ENCODE measurements at places on chromosomes 6 and 20.

GRCh38 chr6:109474995-109475394, 8.0 kb downstream of the ZBTB24 start:
- no peak for DNase-seq

GRCh38 chr20:9215539-9215938, 146.7 kb downstream of the PLCB4 start:
- no peak for DNase-seq

- DNase-seq = no peak
Measured at GRCh38 chr20:8375898-8376297, 243.8 kb downstream of the PLCB1 start.

DNA sequence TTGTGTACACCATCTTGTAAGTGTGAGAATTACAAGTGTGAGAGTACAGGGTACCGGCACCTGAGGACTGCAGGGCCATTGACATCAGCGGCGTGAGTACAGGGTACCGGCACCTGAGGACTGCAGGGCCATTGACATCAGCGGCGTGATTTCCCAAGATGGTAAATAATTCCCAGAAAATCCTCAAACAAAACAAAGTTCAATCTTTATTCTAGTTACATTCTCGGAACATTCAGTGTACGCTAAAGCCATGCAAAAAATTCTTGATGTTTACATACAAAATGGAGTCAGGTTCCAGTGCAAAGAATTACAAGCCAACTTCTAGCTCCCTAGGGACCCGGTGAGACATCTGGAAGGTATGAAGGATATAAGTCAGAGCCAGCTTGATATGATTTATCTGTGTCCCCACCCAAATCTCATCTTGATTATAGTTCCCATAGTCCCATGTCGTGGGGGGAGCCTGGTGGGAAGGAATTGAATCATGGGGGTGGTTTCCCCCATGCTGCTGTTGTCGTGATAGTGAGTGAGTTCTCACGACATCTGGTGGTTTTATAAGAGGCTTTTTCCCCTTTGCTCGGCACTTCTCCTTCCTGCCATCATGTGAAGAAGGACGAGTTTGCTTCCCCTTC, 172.7 kb downstream of the TTLL2 start:
- DNase-seq = no peak

DNA sequence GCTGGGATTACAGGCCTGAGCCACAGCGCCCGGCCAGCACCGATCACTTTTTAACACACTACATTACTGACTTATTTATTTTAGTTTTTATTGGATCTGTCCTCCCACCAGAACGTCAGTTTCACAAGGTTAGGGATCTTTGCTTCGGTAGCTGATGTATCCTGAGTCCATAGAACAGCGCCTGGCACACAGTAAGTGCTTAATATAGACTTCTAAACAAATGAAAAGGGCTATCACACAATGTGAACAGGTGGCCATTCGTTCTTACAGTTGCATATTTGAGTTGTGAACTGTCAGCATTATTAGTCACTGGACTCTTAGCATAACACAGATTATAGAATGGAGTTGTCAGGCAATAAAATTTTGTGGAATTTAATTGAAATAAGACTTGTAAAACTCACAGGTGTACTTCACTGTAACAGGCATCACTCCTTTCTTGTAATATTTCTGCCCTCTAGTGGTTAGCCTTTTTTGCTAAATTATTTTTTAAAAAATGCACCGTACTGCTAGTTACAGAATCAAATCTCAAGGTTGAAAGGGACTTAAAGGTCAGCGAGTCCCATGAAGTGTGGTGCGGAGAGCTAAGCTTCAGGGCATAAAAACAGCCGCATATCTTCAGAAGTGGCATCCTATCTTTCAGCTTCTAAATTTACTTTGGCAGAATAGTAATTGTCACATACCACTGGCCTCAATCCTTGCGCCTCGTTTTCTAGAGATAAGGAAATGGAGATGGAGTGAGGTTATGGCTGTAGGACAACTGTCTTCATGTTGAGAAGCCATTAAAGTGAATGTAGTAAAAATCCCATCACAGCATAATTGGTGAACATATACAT, 3.4 kb upstream of the TBC1D7 start:
- DNase-seq = no peak

GRCh38 chr20:21430020-21430419, 32.7 kb upstream of the NKX2-4 start:
- no peak for DNase-seq

DNA sequence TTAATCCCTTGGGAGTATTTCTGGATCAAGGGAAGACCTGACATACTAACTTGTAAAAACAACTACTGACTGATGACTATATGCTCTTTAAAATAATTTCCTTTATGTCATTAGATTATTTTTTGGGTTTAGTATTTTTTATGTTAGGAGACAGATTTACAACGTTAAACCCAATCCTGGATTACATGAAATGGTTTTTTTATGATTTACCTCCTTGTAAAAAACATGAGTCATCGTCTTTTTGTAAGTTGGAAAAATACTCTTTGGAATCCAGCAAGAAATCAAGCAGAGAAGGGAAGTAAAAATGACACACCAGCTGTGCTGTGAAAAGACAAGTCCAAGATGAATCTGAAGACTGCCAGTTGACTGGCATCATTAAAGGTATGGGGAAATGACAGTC, 6.7 kb downstream of the STK4 start:
- DNase-seq = no peak

DNA sequence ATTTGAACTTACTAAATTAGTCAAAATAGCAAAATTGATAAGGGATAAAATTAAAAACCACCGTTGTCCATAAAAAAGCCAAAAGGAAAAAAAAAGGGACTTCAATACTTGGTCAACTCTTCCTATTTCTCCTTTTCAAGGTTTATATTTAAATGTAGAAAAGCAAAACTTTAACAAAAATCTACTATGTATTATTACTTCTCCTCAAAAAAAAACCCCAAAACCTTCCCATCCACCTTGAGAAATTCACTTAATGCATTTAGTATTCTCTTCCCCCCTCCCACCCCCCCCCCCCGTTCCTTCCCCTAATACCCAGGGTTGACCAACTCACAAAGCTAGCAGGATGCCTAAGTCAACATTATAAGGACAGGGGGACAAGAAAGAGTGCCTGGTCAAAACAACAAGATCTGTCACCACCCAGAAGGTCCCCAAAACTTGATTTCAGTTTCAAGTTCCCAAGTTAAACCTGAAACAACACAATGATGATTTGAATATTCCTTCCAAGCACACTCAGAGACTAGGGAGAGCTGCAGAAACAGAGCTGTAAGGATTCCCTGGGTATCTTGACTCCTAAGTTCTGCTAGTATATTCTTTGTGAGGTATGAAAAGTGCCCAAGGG, 14.6 kb downstream of the GMDS start:
- no peak for DNase-seq

- DNase-seq = no peak
Measured at GRCh38 chr6:168363811-168364792, 44.5 kb upstream of the DACT2 start.

DNA sequence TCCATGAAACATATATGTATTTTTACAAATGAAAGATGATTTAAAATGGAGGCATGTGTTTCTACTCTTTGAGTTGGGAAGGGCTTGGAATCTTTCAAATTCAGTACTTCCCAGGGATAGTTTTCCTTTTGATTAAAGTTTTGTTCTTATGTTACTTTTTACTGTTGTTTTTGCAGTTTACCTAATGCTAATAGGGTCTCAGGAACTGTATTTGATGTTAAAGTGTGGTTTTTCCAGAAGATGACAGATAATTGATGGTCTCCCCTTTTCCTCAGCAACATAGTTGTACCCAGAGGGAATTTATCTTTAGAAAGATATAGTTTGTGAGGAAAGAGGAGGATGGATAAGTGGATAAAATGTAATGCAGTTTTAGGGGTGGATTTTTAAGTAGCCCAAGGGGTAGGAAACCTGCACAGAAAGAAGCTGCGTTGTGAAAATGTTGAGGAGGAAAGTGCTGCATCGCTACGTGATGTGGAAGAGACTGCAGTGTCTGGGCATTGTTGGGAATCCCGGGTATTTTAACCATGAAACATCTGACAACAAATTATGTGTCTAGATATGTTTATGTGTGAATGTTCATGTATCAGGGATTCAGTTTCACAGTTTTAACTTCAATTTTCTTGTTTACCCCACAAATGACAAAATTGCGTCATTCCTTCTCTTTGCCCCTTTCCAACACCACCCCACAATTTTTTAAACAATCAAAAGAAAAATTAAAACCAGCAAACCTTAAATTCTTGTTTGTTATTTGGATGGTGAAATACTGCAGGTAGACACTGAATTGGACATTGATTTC, 42.3 kb downstream of the GNAS start:
- DNase-seq = no peak

DNA sequence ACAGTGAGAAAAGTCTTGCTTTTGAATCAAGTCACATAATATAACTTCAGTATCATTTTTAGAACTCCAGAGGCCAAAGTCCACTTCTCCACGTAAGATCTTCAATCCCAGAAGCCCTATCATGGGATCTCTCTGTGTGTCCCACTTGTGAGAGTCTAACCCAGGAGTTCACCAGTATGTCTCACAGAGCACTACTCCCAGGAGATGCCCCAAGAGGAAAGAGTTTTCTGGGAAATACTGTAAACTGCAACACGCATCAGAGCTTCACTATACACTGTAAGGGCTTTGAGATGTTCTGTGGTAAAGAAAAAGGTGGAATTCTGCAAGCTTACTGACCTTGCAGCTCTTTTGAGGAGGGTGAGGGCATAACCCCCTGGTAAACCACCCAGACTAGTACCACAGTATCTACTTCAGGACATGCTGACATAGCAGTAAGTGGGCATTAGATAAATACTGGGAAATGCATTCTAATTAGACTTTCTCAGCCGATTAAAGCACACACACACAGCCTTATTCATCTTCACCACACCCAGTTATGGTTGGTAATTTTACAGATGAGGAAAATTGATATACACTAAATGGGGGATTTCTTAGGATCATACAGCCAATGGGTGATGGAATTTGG, 12.3 kb downstream of the DCBLD1 start:
- DNase-seq = no peak

DNA sequence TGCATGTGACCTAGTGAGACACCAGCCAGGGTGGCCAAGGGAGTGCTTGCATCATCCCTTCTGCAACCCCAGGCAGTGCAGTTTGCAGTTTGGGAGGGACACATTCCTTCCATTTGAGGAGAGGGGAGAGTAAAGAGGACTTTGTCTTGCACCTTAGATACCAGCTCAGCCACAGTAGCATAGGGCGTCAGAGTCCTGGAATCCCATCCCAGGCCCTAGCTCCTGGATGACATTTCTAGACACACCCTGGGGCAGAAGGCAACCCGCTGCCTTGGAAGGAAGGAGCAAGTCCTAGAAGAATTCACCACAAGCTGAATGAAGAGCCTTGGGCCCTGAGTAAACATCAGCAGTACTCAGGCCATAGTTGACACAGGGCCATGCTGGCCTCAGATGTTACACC, 680.4 kb upstream of the IMPG1 start:
- no peak for DNase-seq

- no peak for DNase-seq
Measured at GRCh38 chr6:10981409-10981808, 62.7 kb downstream of the ELOVL2 start.

DNA sequence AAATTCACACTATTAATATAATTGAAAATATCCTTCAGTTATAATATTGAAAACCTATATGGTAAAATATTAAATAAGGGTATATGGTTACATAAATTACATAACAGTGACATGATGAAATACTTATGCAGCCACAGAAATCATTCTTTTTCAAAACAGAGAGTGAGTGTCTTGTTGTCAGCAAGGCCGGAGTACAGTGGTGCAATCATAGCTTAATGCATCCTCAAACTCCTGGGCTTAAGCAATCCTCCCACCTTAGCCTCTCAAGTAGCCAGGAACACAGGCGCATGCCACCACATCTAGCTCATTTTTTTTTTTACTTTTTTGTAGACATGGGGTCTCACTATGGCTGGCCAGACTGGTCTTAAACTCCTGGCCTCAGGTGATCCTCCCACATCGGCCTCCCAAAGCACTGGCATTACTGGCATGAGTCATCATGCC, 40.4 kb downstream of the FAM8A1 start:
- DNase-seq = no peak

DNA sequence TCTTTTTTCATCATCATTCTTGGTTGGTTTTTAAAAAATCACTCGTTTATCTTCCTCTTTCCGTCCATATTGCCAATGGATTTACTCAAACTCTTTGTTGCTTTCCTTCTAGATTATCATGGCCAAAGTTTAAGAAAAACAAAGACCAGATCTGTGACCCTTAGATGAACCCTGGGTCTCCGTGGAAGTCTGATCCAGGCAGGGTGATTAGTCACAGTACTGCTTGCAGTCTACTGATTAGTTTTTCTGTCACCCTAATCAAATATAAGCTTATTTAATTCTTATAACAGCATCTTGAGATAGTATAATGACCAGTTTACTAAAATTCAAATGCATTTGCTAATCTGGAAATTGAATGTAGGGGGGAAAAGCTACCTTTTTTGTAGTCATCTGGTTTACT, 6.0 kb upstream of the SMIM28 start:
- DNase-seq = no peak

DNA sequence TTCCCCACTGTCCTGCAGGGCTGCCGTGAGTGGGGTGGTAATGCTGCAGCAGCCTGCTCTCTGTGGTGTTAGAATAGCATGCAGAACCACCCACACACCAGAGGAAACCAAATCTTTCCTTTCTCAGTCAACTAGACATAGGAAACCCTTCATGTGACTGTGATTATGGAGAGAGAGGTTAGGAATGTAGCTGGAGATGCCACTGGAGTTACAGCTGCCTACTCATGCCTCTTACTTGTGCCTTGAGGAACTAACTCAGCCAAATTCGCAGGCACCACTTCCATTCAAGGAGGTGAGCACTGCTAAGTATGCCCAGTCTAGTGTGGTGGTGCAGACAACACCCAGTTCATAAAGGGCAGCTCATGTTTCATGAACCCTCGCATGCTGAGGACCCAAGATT, 27.4 kb downstream of the MUC22 start:
- DNase-seq = no peak

- DNase-seq = no peak
Measured at GRCh38 chr20:37511610-37512275, 9.3 kb upstream of the NNAT start.

DNA sequence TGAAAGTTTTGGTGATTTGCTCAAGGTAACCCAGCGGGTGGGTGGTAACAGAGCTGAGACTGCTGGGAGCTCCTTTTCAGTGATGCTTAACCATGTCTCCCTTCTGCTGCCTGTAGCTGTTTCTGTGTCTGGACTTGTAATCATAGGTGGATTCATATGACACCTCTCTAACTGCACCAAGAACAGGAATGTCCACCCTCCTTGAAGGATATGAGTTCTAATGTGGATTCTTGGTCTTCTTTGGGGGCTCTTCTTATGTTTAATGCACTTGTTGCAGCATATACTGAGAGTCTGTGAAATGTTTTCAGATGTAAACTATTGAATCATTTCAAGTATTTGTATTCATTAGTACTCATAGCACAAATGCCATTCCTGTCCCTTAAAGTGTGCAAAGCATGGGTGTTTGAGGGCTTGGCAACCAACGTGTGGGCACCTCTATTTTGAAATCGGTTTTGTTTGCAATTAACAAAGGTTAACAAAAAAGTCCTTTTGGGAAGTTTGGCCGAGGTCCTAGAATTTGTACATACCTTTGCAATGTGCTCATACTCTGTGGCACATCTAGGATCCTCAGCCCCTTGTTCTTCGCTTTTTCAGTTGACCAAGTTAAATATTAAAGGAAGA, 138.0 kb downstream of the SOX4 start:
- DNase-seq = no peak

GRCh38 chr6:41963371-41963770, 21.8 kb upstream of the CCND3 start:
- no peak for DNase-seq

GRCh38 chr6:124056407-124057334, 253.0 kb downstream of the NKAIN2 start:
- no peak for DNase-seq

- no peak for DNase-seq
Measured at GRCh38 chr6:143657809-143658208, 20.0 kb upstream of the PHACTR2 start.

Data from stimulated activated CD4-positive, alpha-beta T cell treated with anti-CD3 and anti-CD28 coated beads, Interleukin-15, amount 100 ng/mL, for 1 hour (primary cell).